ENCODE measurements at places on chromosomes 7 and 10.

DNA sequence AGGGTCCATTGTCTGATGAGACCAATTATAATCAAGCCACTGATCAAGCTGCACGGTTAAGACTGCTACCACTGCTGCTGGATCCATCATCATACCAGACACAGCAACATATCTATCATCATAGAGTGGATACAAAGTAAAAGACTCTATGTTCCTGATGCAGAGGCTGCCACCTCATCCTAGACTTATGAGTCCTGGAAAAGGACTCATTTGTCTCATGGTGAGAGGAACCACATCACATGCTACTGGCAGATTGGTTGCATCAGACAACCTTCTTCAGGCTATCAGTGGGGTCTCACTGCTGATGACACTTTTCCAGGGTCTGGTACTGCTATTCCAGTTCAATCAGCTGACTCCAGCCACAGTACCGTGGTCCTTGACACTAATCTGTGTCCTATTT lies 79.0 kb downstream of the ABI1 start:
- DNase-seq = no peak

- DNase-seq = no peak
Measured at GRCh38 chr10:99303899-99304861, 25.0 kb upstream of the CNNM1 start.

DNA sequence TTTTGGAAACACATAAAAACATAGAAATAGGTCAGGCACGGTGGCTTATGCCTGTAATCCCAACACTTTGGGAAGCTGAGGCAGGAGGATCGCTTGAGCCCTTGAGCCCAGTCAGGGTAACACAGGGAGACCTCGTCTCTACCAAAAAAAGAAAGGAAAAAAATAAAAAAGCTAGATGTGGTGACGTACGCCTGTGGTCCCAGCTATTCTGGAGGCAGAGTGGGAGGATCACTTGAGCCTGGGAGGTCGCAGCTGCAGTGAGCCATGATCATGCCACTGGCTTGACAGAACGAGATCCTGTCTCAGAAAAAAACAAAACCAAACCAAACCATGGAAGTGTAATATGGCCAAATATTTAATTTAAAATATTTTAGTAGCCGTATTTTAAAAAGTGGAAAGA lies 55.6 kb downstream of the MCU start:
- DNase-seq = no peak

- no peak for DNase-seq
Measured at GRCh38 chr7:81244224-81244623, 325.4 kb upstream of the SEMA3C start.

DNA sequence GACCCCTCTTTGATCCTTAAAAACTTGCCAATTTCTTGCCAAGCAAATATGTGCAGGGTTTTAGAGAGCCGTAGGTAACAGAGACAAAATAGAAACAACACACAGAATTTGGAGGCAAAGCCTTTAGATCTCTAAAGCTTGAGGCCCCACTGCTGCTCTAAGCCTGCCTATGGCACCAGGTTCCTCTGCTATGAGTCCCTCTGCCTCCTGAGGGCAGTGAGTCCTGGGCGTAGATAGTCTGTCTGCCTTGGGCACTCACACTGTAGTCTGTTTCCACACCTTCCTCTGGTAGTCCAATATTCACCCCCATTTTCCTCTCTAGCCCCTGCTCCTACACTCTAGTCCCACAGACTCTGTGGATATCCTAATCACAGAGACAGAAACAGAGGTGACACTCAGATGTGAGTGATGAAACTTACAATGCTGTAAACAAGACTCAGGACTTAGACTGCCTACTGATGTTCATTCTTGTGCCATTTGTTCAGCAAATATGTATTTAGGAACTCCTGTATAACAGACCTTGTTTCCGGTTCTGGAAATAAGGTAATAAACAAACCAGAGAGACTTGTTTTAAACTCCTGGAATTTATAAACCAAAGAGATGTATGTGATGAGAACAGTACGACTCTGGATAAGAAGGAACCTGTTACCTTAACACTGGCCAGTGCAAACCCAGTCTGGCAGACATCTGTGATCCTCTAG lies 153.3 kb upstream of the PRSS1 start:
- DNase-seq = no peak

DNA sequence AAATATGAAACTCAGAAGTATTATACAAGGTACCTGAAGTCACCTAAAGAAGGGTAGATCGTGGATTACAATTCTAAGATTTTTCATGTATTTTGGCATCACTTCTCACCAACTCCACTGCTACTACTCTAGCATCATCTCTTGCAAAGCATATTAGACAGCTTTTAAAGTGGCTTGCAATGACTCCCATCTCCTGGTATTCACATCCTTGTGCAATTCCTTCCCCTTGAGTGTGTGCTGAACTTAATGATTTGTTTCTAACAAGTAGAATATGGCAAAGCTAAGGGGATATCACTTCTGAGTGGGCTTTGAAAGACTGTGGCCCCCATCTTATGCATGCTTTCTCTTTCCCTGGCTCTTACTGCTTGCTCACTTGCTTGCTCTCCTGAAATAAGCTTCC lies 280.2 kb downstream of the SNX13 start:
- DNase-seq = no peak

DNA sequence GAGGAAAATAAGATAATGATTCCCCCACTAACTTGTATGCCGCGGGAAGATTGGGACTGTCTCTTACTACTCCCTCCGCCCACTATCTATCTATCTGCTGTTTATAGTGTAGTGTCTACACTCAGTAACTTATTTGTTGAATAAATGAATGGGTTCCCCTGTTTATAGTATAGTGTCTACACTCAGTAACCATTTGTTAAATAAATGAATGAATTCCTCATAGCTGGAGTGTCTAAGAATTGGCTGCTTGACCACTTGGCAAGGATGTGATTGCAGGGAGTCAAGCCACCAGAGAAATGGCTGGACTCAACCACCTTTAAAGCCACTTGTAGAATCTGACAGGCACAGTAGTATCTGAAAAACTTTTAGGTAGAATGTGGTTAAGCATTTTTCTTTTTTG lies 147.1 kb downstream of the TRIL start:
- no peak for DNase-seq

GRCh38 chr7:92747041-92747835 lies 89.1 kb downstream of the CDK6 start:
- no peak for DNase-seq

DNA sequence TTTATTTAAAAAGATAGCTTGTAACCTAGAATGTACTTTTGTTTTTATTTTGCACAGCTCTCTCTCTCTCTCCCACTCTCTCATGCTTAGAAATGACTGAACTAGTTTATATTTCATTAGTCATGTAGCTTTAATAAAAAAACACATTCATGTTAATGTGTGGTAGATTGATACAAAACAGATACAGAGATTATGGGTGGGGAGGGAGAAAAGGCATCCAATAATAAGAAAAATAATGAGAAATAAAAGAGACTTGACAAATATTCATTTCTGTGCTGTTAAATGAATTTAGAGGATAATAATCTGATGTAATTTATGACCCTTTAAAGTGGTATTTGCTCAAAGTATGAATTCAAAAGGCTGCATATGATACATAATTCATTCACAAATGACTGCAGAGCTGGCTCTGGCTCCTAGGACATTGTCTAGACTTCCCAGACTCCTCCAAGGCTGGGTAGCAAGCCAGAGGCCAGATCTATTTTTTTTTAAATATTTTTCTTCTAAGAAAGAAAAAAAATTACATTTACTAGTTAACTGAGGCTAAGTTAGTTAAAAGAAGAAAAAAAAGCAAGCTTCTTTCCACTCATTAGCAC lies 105.7 kb upstream of the DNAJB12 start:
- DNase-seq = no peak

DNA sequence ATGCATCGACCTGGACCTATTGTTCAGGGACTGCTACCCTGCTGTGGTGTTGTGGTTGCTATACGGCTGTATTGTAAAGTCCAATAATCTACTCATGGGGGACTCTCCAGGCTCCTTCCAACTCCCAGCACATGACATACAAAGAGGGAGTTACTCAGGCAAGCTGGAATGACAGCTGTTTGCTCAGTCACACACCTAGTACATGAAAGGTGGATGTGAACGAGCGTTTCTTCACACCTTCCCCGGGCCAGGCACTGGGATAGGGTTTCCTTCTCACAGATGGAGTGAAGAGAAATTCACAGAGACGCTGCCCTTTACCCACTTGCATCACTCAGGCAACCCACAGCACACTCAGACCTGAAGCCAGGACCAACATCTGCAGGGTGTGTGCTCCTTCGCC lies 215.7 kb downstream of the TNS3 start:
- no peak for DNase-seq

DNA sequence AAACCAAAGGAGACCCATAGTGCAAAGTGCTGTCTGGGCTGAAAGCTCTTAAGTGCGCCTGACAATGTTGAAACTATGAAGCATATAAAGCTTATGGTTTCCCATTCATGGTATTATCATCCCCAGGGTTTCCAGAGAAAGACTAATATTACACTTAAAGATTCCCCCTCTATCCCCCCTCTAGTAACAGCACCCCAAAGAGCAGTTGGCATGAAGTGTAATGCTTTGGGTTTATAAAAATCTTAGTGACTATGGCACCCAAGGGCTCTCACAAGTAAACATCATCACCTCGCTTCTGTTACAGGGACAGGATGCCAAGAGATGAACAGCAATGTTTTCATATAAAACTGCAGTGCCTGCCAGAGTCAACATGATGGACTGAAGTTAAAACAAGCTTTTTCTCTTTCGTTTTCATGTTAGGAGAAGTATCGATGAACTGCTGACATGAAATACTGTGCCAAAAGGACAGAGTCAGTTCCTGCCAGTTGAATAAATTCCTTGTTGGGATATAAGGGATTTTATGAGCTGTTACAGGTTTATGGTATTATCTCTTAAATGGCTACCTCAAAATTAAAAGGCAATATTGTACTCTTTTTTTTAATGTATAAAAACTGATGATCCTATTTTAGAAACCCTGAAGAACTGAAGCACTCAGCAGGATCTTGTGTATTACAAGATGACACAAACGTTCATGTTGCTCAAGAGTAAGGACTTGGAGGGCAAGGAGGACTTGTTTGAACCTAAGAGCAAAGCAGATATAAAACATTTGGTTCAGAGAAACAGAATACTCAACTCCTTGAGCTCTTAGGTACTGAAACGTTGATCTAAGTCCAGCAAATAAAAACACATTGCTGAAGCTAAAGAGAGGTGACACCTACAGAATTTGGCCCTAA lies 203.7 kb upstream of the IMMP2L start:
- DNase-seq = no peak

- no peak for DNase-seq
Measured at GRCh38 chr10:44172883-44173607, 211.9 kb downstream of the CXCL12 start.

DNA sequence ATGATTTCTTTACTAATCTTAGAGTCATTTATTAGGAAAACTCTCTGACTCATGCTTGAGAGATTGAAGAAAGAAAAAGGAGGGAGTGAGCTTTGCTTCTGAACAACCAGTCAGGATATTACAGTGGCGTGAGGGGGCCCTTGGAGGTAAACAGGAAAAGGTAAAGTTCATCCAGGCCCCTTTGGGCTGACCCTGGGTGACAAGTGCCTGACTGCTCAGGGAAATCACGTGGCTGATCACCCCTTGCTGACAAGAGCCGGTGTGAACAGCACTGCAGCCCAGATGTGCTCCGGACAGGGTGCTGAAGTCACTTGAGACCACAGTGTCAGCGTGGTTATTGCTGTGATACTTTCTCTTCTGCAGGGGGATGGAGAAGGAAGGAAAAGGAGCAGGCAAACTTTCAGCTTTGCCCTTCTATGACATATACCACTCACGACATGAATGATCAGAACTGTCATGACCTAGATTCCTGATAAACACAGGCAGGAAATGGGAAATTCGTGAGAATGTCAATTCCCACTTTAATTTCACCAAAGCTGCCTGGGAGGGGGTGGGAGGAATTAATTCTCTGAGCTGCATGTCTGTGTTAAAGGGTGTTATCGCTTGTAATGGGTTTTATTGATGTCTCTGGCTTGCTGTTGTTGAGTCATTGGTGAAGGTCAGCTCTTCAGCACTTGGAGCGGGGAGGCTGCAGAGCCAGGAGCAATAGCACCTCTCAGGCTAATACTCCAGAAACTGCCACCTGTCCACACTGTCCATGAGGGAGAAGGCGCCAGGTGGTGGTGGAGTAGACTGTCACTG lies 139.8 kb upstream of the AOAH start:
- peak; percentile 51 for DNase-seq

DNA sequence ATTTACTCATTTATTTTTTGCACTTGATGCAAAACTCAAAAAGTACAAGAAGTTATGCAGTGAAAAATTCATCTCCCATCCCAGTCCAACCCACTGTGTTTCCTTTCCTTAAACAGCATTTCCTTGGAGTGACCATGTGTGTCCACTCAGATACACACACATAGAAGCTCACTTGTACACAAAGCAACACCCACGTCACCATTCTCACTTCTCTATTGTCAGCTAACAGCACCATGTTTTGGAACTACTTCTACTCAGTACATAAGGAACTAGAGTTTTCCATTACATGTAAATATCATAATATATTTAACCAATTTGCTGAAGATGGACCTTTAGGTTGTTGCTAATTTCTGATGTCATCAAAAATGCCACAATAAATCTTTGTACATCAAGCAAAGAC lies 167.6 kb downstream of the GRID1 start:
- DNase-seq = no peak

DNA sequence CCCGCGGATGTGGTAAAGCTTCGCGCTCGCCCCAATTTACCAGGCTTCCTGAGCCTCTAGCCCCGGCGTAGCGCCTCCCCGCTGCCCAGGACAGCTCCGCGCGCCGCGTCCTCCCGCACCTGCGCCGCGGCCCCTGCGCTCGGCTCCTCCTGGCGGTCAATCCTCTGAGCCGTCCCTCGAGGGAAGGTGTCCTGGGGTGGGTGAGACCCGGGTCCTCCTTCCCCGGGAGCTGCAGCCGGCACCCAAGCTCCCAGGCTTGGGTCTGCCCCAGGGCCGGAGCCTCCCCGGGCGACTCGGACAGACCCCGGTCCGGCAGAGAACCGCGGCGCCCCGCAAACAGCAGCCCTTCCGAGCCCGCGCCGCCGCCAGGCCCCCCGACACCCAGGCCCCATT lies 512 bp downstream of the OSBPL3 start:
- DNase-seq = peak; percentile 69

DNA sequence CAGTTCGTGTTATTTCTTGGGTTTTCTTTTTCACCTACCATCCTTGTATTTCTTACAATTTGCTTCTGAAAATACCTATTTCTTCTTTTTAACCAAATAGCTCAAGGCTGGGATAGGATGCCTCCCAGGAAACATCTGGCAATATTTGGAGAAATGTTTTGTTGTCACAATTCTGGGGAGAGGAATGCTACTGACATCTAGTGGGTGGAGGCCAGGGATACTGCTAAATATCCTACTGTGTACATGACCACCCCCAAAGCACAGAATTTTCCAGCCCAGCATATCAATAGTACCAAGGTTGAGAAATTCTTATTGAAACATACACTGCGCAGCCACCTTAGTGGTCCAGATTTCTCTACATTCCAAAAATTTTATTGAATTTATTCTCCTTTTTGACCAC lies 55.5 kb downstream of the CNTNAP2 start:
- no peak for DNase-seq
